T-cell (primary cell): ENCODE measurements at places on chromosomes 2 and 18.

GRCh38 chr18:8538935-8539334, 70.3 kb upstream of the RAB12 start:
- no peak for DNase-seq

DNA sequence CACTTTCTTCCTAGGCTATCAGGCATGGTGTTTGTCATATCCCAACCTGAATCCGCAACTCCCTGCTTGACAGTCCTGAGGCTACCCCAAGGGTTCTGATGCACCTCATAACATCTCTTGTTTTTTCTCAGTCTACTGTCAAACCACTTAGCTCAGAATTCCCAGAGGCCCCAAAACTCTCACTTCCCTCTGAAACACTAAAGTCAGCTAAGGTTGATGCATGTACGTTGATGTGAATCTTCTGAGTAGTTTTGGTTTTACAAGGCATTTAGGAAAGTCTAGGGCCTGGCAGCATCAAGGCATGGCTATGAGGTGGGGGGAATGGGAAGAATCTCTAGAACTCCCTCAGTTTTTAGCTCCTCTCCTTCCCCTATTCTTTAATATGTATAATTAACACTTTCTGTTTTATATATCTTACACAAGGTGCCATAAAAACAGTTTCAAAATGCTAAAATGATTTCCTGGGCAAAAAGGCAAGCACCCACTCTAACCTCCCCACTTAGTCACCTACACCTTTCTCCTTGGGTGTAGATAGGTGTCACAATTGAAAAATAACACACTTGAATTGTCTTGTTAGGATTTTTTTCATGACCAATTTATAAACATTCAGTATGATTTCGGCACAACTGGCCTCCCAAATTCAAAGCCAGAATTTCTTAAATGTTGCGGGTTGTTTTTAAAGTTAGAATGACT, 71.4 kb upstream of the TANK start:
- DNase-seq, result no peak

GRCh38 chr2:72211777-72212485, 64.3 kb upstream of the CYP26B1 start:
- no peak for DNase-seq

DNA sequence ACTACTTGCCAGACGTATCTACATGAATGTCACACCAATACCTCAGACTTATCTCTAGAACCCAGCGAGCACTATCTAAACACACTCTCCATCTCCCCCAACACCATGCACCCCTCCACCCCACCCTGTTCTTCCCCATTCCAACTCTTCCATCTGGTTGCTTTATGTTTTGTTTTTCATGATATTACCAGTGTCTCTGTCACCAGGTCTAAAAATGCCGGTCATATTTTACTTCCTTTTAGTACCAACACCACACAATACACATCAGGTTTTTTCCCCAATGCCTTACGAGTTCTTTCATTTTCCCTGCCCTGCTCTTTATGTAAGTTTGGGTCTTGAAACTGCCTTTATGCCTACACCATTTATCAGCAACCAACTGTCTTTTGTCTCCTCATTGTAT, 10.2 kb upstream of the ITGA4 start:
- DNase-seq, result no peak

GRCh38 chr2:53740170-53740569, 27.4 kb upstream of the CHAC2 start:
- no peak for DNase-seq

GRCh38 chr2:149645391-149645790, 57.8 kb upstream of the MMADHC start:
- DNase-seq, result no peak

GRCh38 chr2:42086500-42086953, 38.7 kb downstream of the PKDCC start:
- DNase-seq, result no peak

DNA sequence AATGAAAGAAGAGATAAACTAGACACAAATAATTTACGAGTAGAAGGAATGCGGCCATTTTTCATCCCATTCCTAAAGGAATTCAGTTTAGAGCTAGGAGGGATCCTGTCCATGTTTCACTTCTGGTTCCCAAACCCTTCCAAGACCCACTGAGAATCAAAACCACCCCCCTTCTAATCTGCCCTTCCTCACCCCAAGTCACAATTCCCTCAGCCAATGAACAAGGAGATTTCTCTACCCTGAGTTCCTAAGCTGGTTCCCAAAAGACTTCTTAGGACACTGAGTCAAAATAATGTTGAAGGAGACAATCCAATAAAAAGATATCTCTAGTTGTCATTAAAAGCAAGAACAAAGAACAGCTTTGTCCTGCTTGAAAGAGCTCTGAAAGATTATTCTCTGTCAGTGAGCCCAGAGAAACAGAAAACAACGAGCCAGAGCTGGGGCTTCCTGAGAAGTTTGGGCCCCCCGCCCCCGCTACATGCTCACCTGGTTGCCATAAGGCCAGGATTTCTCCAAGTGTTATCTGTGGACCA, 45.7 kb downstream of the STK39 start:
- no peak for DNase-seq

DNA sequence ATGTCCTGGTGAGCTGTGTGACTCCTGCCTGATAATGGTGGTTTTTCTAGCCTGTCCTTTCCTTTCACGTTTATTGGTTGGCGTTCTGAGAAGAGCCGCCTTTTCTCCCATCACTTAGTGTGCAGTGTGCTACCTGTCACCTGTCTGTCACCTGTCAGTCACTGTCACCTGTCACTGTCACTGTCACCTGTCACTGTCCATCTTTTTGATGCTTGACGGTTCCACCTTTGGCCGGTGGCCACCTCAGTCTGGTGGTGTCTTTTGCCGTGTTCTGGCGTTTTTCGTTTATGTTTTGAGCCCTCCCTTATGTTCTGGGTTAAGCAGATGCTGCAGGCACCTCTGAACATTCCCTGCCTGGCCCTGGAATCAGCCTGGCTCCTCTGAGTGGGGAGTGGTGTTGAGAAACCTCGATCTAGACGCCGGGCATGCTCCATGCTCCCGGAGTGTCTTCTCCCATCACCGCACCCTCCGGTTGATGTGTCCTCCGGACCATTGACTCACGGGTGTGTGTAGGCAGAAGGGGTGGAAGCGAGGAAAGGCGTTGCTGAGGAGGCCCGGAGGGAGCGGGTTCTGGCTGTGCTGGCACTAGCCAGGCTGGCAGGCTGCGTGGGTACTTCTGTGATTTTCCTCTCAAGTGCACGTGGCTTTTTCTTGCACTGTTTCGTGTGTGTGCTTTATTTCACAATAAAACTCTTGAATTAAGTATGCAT, 20.7 kb downstream of the DTYMK start:
- DNase-seq, result no peak

DNA sequence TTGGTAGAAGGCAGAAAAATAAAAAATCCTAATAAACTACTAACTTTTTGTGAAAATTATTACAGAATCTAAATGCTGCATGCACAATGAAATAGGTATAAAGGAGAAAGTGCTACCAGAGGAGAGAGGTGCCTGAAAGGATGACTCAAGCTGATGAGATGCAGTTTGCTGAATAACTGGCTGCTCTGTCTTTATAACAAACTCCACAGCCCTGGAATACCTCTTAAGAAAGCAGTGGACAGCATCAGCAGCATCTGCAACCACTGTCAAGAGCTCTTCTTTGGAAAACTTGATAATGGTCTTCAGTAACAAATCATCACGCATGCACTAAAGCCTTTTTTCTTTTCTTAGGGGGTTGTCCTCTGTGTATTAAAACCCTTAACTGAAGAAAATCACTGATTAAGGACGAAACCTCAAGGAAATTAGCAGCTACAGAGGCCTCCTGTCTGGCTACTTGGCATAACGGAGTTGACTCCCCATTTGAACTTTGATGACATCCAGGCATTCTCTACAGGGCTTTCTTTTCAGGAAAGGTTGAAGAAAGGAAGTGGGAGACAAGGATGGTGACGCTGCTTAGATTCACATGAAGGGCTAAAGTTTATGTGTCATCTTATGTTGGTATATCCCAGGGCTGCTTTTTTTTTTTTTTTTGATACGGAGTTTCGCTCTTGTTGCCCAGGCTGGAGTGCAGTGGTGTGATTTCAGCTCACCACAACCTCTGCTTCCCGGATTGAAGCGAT, 28.8 kb downstream of the WDFY1 start:
- no peak for DNase-seq

GRCh38 chr18:56386856-56387255, 251.5 kb downstream of the TXNL1 start:
- DNase-seq, result no peak

GRCh38 chr2:42180300-42180699, 11.1 kb downstream of the EML4 start:
- DNase-seq, result no peak

DNA sequence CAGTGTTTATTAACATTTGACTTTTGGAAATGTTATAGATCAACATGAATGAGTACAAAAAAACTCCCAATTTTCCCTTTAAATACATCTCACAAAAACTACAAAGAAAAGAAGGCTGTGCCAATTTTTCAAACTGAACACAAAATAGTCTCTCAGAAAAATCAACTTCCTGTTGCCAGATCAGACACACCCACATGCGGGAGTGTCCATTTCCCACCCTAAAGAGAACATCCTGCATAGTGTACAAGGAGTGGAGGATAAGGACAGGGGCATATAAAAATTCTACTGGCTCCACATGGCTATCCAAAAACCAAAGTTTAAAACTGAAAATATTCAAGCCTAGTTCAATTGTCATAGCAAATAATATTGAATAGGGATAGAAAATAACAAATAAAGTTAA, 165.3 kb downstream of the ATAD2B start:
- DNase-seq, result no peak
